ENCODE measurements at places on chromosomes 13 and 19.

DNA sequence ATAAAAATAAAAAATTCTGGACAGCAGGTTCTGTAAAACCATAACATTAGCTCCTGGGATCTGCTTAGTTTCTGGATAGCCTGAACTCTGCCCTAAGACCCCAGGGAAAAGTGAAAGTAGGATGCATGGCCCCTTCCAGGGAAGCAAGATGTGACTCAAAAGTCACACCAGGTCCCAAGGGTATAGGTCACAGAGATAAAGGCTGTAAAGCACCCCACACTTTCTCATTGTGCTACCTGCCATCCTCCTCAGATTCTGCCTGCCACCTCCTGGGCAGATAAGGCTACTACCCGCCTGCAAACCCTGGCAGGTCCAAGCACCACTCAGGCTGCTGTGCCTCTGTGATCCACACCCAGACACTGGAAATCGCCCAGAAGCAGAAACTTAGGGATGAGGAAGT, 20.6 kb downstream of the FFAR2 start:
- DNase-seq, result peak; percentile 71

- no peak for DNase-seq
Measured at GRCh38 chr19:29413435-29413834, 112.4 kb upstream of the VSTM2B start.

DNA sequence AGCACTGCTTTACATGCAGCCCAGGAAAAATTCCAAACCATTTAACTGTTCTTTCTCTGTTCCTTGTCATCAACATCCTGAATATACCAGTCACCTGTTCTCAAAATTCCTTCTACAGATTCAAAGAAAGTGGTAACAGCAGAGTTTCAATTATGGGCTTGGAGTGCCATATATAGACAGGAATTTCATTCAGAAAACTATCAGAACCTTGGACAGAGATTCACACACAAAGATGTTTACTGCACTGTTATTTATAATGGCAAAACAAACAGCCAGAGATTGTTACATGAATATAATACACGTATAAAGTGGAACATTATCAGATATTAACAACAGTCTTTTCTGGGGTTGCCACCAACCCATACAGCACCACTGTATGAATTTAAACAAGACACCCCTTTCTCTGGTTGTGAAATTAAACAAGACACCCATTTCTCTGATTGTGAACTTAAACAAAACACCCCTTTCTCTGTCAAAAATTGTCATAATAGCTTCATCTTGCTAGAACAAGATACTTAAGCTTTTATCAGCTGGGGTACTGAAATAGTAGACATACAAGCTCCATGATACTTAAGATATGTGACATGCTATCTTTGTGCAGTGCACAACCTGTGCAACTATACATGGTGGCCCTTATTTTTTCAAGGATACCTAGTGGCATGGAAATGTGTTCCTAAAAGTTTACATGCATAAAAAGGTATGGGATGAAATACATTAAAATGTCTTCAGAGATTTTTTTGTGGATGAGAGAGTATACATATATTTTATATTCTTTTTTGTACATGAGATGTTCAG, 12.6 kb downstream of the CACNA1A start:
- DNase-seq, result no peak

GRCh38 chr13:37383046-37383445, 215.5 kb downstream of the POSTN start:
- no peak for DNase-seq

DNA sequence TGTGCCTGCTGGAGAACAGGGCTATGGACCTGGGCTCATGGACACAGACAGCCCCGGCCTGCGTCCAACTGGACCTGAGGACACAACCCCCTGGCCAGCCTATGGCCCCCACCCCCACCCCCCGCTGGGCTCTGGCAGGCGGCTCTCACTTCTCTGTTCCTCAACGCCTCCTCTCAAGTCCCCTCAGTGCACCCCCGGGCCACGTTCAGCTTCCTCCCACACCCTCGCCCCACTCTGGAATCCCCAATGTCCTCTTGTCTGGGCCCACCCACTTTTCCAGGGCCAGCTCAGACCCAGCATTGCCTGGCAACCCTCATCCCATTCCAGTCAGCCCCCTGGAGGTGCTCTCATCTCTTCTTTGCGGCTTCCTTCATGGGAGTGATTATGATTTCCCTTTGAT, 130.2 kb upstream of the SPACA7 start:
- DNase-seq, result peak; percentile 7

GRCh38 chr13:39111145-39111544, 72.9 kb downstream of the NHLRC3 start:
- DNase-seq, result no peak

- DNase-seq, result peak; percentile 71
Measured at GRCh38 chr19:51948975-51949374, 21.7 kb downstream of the ZNF613 start.

- DNase-seq, result no peak
Measured at GRCh38 chr13:73684750-73685149, 449.5 kb downstream of the KLF12 start.

GRCh38 chr13:104608331-104608730, 1542.1 kb upstream of the SLC10A2 start:
- DNase-seq, result no peak

GRCh38 chr19:48206397-48207093, 36.1 kb downstream of the ZSWIM9 start:
- DNase-seq, result no peak

Measured in WERI-Rb-1 (cell line).